ENCODE measurements at places on chromosomes 2 and 18. TPM values are rescaled to one million over a fixed set of nuclear protein-coding genes. Genes with fewer than 3 reads are reported as not detected.

The ELOA2 gene
- total RNA-seq = not detected

The C2orf78 gene
- not detected for total RNA-seq

The AFF3 gene
- total RNA-seq = 0.04 TPM

The HOXD8 gene
- 1.9 TPM for total RNA-seq

The CPLX4 gene
- total RNA-seq = not detected

The SETBP1 gene
- total RNA-seq = 3.5 TPM

The ANKRD30B gene
- 0.51 TPM for total RNA-seq

The GALNT13 gene
- total RNA-seq = 2.6 TPM

The KCNG2 gene
- not detected for total RNA-seq

The RIT2 gene
- not detected for total RNA-seq

The SLC14A1 gene
- total RNA-seq = 6.9 TPM

The GALNT1 gene
- total RNA-seq = 25.0 TPM

The OTX1 gene
- total RNA-seq = 2.3 TPM

GRCh38 chr2:177721087-177721486 is 328.5 kb downstream of the AGPS start:
- DNase-seq = no peak

GRCh38 chr2:23404426-23404825 is 19.4 kb downstream of the KLHL29 start:
- peak; percentile 78 for DNase-seq

GRCh38 chr2:237213315-237214022 is 127.8 kb downstream of the COPS8 start:
- DNase-seq = peak; percentile 43

GRCh38 chr2:20490300-20491181 is 43.7 kb downstream of the RHOB start:
- DNase-seq = no peak

GRCh38 chr2:64469261-64469660 is 15.3 kb downstream of the LGALSL start:
- no peak for DNase-seq

- DNase-seq = no peak
These were observed 78.6 kb downstream of the RFTN2 start for GRCh38 chr2:197596766-197597165.

- no peak for DNase-seq
These were observed 64.7 kb downstream of the CCDC178 start for GRCh38 chr18:33375829-33376228.

DNA sequence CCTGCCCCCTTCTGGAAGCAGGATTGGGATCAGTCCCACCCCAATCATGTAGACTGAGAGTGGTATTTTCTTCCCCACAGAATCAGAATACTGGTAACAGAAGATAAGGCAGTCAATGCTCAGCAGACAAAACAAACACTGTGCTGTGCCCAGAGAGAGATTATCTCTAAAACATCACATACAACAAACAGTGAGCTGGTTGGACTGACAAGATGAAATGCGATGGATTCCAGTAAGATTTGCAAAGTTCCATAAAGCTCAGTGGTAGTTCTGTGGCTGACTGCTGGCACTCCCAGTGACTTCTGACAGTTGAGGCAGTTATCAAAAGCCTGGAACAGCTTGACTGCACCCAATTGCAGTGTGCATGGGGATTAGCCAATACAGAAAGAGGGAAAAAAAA is 311.5 kb upstream of the MGAT5 start:
- DNase-seq = no peak

- no peak for DNase-seq
These were observed 3.0 kb downstream of the WDR75 start for GRCh38 chr2:189444322-189444721.

- DNase-seq = peak; percentile 22
These were observed 15.5 kb upstream of the DUSP19 start for GRCh38 chr2:183063083-183063482.

GRCh38 chr2:238600506-238601432 is 174.0 kb downstream of the ASB1 start:
- no peak for DNase-seq

GRCh38 chr2:231410293-231411004 is 14.9 kb downstream of the B3GNT7 start:
- DNase-seq = no peak

DNA sequence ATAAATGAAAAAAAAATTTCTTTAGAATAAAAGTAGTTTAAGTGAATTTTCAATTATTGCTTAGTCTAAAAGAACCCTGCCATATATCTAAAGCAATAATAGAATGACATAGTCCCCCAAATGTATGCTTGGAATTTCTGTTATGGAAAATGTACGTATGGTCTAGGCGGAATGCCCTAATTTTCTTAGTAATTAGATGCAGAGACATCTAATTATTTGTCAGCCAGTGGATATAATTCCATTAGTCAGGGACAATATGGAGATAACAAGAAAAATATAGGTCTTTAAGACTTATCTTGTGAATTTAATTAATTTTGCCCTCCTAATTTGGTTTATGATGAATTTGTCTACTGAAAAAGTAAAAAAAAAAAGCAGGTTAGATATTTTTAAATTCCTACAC is 460.9 kb upstream of the SOX11 start:
- DNase-seq = no peak

DNA sequence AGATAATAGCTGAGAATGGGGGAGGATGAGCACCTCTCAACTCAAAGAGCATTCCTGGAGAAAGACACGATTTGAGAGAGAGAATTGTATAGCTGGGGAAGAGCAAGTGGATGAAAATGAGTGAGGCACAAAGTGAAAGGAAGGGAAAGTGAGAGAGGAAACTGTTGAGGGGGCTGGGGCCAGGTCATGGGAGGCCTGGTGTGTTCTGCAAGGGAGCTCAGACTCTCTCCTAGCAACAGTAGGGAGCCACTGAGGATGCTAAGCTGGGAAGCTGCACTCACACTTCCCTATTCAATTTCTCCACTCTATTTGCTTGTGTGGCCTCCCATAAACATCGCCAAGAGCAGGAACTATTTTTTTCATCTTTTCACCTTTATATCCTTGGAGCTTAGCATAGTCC is 14.8 kb downstream of the EVA1A start:
- no peak for DNase-seq

DNA sequence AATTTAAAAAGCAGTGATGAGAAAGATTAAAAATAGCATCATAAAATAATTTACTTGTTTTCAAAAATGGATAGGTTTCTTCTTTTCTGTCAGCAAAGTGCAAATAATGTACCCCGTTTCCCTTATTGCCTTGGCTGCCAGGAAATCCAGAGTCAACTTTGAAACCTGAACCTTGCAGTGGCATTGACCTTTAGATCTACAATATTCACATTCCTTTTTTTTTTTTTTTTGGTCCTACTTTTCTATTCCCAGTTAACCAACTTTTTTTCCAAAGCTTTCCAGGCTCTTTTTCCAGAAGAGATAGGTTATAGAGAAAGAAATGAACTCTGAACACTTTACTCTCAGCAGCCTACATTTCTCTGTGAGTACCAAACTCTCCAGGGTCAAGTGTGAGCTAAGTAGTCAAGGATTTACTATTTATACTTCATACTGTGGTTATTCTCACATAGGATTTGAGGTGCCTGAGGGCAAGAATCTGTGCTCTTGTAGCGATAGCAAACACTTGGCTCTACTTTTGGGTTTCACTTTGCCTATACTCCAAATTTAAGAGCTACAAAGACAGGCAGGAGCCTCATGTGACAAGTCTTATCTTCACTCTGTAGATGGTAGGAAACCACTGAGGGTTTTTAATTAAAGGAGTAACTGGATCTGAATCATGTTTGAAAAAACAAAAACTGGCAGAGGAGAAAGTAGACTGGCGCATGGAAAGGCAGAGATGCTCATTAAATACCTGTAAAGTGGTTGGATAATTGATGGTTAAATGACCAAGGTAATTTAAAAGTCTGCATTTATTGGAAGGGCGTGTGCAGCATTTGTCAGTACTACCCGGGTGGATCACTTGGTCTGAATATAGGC is 63.2 kb upstream of the TMEM17 start:
- peak; percentile 17 for DNase-seq

- DNase-seq = no peak
These were observed 67.0 kb upstream of the LYPD6B start for GRCh38 chr2:148971547-148971946.

GRCh38 chr2:159148901-159149300 is 137.6 kb downstream of the WDSUB1 start:
- no peak for DNase-seq

- peak; percentile 97 for DNase-seq
These were observed 12.7 kb downstream of the ABI2 start for GRCh38 chr2:203340791-203341487.

DNA sequence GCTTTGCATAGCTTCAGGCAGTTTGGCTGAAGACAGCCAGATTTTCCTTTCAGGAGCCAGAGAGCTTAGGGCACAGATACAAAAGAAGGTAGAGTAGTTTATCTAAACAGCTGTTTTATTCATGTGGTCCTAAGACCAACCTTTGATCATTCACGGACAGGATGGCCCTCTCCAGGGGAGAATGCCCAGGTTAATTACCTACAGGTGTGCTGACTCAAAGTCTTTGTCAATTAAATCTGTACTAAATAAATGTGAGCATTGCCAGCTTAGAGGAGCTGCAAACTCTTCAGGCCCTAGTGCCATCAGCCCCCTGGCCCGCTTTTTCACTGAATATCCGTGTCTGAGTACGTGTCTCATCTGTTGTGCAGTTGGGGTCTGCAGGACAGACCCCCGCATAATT is 554.7 kb downstream of the NUP35 start:
- no peak for DNase-seq

DNA sequence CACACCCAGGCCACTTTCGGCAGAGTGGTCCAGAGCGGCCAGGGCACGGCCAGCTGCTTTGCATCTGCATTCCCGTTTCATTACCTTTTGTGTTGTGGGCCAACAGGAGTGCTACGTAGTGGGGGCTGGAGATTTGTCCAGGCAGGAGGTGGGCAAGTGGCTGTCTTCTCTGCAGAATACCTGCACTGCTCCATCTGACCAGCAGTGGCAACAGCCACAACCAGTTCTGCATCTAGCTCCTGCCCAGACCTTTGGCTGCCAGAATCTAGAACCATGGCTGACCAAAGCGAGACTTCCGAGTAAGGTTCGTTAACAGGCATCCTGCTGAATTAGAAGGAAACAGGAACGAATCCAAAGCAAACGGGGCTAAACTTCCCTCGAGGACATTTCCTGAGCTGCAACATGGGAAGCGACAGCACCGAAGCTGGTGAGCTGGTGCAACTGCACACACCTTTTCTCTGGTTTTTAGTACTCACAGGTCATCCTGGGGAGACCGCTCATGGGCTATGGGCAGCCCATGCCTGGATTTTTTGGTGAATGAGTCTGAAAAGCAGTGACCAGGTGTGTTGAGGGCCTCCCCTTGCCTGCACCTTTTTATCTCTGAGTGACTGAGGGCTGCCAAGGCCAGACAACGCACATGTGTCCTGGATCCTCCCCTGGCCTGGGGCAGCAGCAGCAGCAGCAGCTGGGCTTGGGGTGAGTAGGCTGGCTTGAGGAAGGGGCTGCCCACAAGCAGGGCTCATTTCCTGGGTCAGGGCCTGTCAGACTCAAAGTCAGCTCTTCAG is 10.5 kb downstream of the GDF7 start:
- DNase-seq = peak; percentile 21

GRCh38 chr2:119864318-119864717 is 104.6 kb downstream of the PTPN4 start:
- peak; percentile 47 for DNase-seq

DNA sequence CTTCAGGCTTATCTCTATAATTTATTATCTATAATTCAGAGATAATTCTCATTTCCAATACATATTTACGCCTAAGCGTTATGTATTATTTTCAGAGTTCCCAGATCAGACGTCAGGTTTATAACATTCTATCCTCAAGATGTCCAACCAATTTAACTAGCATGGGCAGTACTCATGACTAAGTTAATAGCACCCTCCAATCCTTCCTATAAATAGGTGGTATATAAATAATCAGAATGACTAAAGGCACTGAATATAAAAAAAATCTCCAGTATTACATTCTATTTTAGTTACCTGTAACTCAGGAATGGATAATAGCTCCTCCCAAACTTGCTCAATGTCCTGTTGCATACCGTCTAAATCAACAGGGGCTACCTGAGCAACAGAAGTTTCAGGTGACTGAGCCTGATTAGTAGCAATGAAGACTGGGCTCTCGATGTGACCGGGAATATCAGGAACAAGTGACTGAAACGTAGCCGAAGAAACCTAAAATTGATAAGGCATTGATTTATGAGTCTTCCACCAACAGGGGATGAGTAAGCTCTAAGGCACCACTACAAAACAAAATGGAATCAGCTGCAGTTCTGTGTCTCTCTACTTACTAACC is 19.6 kb downstream of the HNRNPA3 start:
- no peak for DNase-seq

GRCh38 chr2:239824046-239824694 is 201.0 kb downstream of the NDUFA10 start:
- peak; percentile 91 for DNase-seq

GRCh38 chr2:100145893-100146656 is 3.7 kb upstream of the AFF3 start:
- no peak for DNase-seq

- peak; percentile 6 for DNase-seq
These were observed 62.9 kb downstream of the AQP4 start for GRCh38 chr18:26802330-26803200.

- no peak for DNase-seq
These were observed 281.8 kb downstream of the GULP1 start for GRCh38 chr2:188573453-188573852.

- no peak for DNase-seq
These were observed 219.1 kb downstream of the WDPCP start for GRCh38 chr2:63369146-63369545.

DNA sequence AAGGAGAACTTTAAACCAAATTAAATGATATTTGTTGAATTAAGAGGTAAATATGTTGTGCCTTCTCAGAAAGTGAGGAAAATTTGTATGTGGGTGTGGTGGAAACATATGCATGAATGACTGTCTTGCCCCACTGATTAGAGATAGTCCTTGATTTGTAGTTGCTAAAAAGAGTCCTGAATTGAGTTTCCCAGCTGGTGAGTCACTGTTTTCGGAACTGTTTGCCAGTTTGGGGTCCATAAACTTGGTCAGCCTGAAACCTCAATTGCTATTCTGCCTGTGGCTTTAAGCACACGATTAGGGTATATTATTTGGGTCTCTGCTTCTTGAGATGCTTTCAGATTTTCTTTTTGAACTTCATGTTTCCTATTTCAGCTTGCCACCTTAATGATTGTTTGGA is 53.3 kb downstream of the PIKFYVE start:
- DNase-seq = no peak

GRCh38 chr18:31205273-31205672 is 42.6 kb upstream of the DSC1 start:
- no peak for DNase-seq

All from PC-3 (cell line).